Large intestine (tissue), 12 donors: ENCODE measurements at places on chromosomes 4 and X. TPM values are rescaled to one million over a fixed set of nuclear protein-coding genes. Genes with fewer than 3 reads are reported as not detected.

ANXA3 gene
- 81.3 TPM for polyA plus RNA-seq

TAF7L gene
- polyA plus RNA-seq, result 0.18 TPM

SHROOM3 gene
- polyA plus RNA-seq, result 27.8 TPM

GAGE2A gene
- polyA plus RNA-seq, result not detected

EMCN gene
- polyA plus RNA-seq, result 8.7 TPM

SPP1 gene
- polyA plus RNA-seq, result 65.6 TPM

CXorf49 gene
- polyA plus RNA-seq, result not detected

POLN gene
- polyA plus RNA-seq, result 2.3 TPM

ZAR1 gene
- polyA plus RNA-seq, result 0.03 TPM

GPR50 gene
- polyA plus RNA-seq, result not detected

CXCL5 gene
- polyA plus RNA-seq, result 0.30 TPM

PSAPL1 gene
- polyA plus RNA-seq, result 0.49 TPM

MCF2 gene
- polyA plus RNA-seq, result 0.13 TPM

ZCCHC18 gene
- polyA plus RNA-seq, result 2.3 TPM
